HT1080 (cell line): ENCODE measurements at places on chromosomes 3 and 15. TPM values are rescaled to one million over a fixed set of nuclear protein-coding genes. Genes with fewer than 3 reads are reported as not detected.

Gene MRPL47
- 146 and 148 TPM in 2 replicates for total RNA-seq

Gene CYP1A2
- total RNA-seq = not detected in 2 replicates

Gene HYAL1
- 0.40 and 0.43 TPM in 2 replicates for total RNA-seq

DNA sequence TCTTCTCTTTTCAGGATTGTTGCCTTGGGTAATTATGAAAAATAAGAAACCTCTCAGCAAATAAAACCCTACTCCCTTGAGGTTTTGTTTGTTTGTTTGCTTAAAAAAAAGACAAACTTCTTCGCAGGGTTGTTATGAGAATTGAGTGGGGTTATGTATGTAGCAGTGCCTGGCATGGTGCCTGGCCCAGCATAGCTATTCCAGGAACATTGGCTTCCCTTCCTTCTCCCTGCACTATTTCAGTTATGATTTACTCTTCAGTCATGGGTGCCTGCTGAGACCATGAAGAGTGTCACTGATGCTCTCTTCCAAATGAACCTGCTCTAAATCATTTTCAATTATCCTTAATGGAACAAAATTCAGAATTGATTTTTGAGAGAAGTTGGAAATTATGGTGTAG, 283.5 kb upstream of the ROPN1 start:
- DNase-seq = no peak

GRCh38 chr15:89301304-89302089, 33.1 kb downstream of the POLG start:
- DNase-seq = no peak

DNA sequence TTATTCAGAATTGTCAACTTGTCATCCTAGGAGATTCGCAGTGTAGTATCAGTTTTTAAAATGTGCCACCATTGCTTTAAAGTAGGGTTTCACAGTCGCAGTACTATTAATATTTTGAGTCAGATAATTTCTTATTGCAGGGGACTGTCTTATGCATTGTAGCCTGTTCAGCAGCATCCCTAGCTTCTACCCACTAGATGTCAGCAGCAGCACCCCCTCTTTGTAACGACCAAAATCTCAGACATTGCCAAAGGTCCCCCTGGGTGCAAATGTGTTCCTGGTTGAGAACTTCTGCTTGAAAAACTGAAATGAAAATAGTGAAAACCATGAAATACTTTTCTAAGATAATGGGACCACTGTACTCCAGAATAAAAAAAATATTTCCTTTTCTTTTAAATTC, 474.8 kb downstream of the CNTN3 start:
- DNase-seq = peak; percentile 11
